ENCODE measurements at places on chromosomes 3 and 15.

DNA sequence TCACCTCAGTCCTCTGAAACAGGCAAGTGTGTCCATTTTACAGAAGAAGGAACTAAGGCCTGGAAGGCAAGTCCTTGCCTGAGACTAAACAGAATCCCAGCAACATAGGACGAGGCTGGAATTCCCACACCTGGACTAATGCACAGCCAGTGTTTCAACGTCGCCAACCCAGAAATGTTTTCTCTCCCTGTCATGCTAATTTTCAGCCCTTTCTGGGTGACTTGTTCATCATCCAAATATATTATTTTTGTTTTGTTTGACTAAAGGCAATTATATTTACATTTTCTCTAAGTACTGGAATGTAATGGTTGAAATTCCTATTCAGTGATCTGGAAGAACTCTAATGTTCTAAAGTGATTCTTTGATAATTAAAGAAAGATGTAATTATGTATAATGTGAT, 51.8 kb downstream of the BTD start:
- DNase-seq: no peak

GRCh38 chr15:100727291-100727851, 125.0 kb downstream of the ASB7 start:
- no peak for DNase-seq

- DNase-seq: no peak
These were observed 92.5 kb downstream of the BDH1 start for GRCh38 chr3:197463279-197463678.

GRCh38 chr3:60215946-60216345, 1035.3 kb downstream of the FHIT start:
- DNase-seq: no peak
